ENCODE measurements at places on chromosomes 16 and 17.
A peak's percentile ranks its signal among the peaks of the same experiment; 100 is the strongest.

GRCh38 chr16:77322757-77323156 lies 112.1 kb downstream of the ADAMTS18 start:
- DNase-seq = peak; percentile 5

- DNase-seq = no peak
These were observed 24.8 kb downstream of the DNAJA2 start for GRCh38 chr16:46948548-46949166.

- no peak for DNase-seq
These were observed 146.4 kb upstream of the KCNJ16 start for GRCh38 chr17:69928611-69929010.

- no peak for DNase-seq
These were observed 29.7 kb upstream of the IRX3 start for GRCh38 chr16:54316095-54316889.

- DNase-seq = no peak
These were observed 29.5 kb downstream of the MBTD1 start for GRCh38 chr17:51230306-51230705.

DNA sequence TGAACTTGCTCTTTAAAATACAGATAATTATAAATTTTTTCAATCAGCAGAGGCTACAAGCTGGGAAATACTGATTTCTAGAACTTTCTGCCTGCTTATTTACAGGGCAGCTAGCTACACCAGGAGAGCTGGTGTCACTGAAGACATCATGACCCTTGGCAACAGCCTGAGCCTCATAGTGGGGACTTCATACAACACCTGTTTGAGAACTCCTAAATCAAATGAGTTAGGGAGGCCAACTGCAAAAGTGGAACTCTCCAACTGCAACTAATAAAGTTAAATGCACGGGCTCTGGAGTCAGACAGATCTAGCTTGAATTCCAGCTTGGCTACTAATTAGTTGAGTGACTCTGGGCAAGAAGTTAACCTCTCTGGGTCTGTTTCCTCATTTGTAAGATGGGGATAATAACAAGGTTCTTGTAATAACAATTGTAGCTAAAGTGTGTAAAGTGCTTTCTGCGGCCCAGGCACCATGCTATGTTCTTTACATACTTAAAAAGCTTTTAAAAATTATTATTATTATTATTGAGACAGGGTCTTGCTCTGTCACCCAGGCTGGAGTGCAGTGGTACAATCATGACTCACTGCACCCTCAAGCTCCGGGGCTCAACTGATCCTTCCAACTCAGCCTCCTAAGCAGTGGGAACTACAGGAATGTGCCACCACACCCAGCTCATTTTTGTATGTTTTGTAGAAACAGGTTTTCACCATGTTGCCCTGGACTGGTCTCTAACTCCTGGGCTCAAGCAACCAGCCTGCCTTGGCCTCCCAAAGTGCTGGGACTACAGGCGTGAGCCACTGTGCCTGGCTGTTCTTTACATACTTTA lies 33.4 kb downstream of the VAC14 start:
- DNase-seq = no peak

DNA sequence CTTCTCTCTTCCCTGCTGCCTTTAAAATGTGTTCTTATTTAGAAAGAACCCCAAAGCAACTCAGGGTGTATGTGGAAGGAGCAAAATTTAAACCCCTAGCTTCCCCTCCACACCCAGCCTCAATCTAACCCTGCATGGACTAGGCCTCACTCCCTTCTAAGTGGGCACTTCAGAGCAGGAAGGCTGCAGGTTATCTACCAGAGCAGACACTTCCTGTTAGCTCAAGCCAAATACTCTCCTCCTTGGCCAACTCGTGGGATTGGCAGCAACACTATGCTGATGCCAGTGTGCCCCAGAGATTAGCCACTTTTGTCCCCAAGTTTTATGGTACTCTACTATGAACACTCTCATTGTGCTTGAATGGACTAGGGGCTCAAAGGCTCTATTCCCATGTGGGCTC lies 35.6 kb downstream of the CCDC42 start:
- DNase-seq = no peak

- peak; percentile 60 for DNase-seq
These were observed 9.1 kb downstream of the NAGPA start for GRCh38 chr16:5024632-5025031.

GRCh38 chr16:1678500-1679098 lies 520 bp downstream of the JPT2 start:
- peak; percentile 3 for DNase-seq

DNA sequence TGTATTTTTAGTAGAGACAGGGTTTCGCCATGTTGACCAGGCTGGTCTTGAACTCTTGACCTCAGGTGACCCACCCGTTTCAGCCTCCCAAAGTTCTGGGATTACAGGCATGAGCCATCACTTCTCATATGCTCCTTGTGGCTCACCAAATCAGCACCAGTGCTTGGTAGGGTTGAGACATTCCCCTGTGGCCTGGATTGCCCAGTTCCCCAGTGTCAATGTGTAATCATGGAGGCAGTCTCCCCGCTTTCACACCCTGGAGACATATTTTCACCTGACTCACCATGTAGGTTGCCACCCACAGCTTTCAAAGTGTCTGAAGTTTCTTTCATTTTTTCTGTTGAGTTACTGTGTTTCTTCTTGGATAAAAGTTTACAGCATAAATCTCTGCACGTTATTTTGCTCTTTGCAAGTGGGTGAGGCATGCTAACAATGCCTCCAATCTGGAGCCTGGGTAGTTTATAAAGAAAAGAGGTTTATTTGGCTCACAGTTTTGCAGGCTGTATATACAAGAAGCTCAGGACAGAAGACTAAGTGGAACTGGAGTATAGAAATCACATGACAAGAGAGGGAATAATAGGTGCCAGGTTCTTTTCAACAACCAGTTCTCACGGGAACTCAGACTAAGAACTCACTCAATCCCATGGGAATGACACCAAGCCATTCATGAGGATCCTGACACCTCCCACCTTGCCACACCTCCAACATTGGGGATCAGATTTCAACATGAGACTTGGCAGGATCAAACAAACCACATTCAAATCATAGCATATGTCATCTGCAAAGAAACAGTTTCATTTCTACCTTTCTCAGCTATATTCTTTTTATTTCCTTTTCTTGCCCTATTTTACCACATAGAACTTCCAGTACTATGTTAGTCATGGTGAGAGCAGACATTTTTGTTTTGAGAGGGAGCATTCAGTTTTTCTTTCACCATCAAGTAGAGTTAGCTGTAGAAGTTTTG lies 113.2 kb downstream of the PHKB start:
- DNase-seq = peak; percentile 27

DNA sequence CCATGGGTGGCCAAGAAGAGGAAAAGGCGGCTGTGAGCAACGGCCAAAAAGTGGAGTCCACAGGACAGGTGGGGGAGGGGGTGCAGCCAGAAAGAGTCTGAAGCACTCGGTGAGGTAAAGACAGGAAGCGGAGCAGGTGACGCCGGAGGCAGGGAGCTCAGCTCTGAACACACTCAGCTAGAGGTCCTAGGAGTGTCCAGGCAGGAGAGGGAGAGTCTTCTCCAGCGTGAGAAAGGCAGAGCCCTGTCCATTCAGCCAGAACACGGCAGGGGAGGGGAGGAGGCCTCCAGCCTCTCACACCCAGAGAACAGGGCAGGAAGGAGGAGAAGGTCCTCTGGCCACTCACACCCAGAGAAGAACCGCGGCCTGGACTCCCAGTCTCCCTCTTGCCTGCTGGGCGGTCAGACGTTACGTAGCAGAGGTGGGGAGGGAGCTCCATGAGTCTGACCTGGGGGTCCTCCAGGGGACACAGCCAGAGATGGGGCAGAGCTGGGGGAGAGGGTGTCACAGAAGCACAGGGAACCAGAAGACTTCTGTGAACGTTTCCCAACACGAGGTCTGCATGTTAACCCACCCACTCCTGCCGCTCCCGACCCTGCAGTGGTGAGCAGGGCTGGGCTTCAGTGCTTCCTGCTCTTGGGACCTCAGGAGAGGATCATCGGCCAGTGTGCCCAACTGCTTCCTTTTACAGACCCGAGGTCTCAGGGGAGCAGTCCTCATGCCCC lies 89.2 kb downstream of the ABR start:
- no peak for DNase-seq

GRCh38 chr17:8417806-8418205 lies 17.9 kb upstream of the NDEL1 start:
- no peak for DNase-seq

- no peak for DNase-seq
These were observed 316.8 kb upstream of the TNRC6C start for GRCh38 chr17:77641718-77642117.

GRCh38 chr17:11300738-11301137 lies 59.7 kb downstream of the SHISA6 start:
- DNase-seq = no peak

DNA sequence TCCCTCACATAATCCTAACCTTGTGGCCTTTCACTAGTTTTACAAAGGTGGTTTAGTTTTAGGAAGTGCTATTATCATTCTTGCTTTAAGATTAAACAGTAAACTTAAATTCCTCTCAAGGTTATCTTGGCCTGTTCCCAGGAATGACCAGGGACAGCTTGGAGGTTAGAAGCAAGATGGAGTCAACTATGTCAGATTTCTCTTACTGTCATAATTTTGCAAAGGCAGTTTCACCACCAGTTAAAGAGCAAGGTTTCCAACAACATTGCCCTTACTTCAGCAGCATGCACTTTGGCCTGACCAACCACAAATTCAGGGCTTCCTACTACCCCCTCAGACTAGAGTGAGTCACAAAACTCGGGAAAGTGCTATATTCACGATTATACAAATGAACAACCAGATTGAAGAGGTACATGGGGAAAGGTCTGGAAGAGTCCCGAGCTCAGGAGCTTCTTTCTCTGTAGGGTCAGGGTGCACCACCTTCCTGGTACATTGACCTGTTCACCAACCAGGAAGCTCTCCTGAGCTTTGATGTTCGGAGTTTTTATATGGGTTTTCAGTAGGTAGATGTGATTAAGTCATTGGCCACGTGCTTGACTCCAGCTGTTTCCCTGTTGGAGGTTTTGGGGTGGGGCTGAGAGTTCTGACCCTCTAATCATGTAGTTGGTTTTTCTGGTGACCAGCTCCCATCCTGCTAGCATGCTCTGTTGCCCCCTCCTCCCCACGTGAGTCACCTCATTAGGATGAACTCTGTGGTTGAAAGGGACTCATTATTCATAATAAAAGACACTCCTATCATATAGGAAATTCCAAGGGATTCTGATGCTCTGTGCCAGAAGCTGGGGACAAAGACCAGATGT lies 19.4 kb downstream of the RHOT1 start:
- DNase-seq = no peak

DNA sequence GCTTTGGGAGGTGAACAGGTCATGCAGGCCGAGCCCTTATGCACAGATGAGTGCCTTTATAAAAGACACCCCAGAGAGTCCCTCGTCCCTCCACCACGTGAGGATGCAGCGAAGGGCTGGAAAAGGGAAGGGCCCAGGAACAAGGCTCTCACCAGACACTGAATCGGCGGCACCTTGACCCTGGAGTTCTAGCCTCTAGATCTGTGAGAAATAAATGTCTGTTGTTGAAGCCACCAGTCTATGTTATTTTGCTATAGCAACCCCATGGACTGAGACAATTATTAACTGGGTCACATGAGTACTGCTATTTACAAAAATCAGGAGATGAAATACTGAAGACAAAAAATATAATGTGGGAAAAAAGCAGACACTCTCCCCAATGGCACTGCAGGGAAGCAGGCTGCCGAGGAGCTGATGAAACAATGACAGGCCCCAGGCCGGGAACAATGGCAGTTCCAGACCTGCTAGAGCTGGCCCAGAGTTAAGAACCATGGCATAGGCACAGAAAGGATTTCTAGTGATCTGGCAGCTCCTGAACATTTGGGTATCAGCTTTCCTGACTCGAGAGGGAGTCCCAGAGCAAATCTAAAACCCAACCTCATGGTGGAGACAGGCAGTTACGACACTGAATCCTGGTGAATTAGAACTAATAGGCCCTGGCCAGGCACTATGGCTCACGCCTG lies 17.8 kb upstream of the GGA2 start:
- no peak for DNase-seq

GRCh38 chr17:82388223-82388921 lies 16.8 kb downstream of the UTS2R start:
- DNase-seq = no peak

DNA sequence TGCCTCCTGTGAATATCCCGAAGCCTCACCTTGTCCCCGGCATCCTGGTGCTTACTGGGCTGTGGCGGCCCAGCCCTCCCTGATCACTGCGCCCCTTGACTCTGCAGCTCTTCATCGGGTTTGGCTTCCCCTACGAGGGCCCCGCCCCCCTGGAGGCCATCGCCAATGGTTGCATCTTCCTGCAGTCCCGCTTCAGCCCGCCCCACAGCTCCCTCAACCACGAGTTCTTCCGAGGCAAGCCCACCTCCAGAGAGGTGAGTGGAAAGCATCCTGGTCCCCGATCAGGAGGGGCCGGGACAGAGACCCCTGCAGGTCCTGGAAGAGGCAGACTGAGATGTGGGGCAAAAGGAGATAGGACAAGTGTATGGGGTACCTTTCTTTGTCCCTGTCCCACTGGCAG lies 72.1 kb downstream of the MGAT5B start:
- no peak for DNase-seq

DNA sequence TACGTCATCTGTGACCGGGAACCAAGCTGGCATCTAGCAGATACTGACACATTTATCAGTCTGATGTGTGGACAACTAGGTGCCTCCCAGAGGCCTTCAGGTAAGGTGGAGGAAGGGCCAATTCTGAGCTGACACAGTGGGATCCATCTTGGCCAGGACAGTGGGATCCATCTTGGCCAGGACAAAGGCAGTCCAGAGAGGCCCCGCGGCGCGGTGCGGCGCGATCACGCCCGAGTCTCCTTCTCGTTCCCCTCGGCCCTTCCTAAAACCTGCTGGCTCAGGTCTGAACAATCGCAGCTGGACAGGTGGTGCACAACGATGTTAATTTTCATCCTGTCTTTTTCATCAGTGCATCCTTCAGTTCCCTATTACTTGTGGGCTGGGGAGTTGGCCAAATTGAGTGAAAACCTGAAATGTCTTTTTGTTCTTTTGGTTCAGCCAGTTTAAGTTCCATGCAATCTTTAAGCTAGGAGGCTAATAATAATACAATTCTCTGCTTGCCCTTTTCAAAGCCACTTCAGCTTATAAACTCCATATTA lies 486 bp upstream of the WSB1 start:
- DNase-seq = no peak

DNA sequence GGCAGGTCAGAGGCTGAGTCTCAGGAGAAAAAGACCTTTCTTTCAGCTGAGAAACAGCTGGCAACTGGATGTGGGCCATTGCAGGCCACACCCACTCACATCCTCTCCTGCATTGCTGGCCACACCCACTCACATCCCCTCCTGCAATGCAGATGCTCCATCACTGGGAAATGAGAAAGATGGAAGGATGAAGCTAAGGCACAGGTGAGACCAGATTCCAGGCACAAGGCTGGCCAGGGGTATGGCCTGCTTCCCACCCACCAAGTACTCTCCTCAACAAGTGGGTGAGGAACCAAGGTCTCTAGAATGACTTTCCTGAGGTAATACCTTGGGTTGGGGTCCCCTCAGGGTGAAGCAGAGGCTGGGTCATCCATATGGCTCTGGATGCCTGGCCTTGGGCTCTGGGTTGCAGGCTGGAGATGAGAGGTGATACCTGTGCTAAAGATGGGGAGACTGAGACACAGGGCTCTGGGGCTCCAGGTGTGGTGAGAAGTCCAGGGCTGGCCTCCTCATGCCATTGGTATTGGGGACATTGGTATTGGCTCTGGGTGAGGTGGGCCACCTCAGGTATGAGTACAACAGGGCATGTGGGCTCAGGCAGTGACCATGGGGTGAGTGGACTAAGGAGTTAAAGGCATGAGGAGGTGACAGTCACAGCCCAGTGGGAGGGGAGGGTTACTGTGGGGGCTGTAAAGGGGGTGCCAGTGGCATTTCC lies 1726.8 kb downstream of the TP53TG3F start:
- no peak for DNase-seq

GRCh38 chr16:74035816-74036215 lies 260.8 kb upstream of the PSMD7 start:
- peak; percentile 18 for DNase-seq
